ENCODE measurements at places on chromosomes 16 and 17.

GRCh38 chr17:48890086-48890485 is 2.5 kb upstream of the ATP5MC1 start:
- DNase-seq: no peak

GRCh38 chr16:87924041-87924810 is 12.1 kb downstream of the CA5A start:
- peak; percentile 41 for DNase-seq

DNA sequence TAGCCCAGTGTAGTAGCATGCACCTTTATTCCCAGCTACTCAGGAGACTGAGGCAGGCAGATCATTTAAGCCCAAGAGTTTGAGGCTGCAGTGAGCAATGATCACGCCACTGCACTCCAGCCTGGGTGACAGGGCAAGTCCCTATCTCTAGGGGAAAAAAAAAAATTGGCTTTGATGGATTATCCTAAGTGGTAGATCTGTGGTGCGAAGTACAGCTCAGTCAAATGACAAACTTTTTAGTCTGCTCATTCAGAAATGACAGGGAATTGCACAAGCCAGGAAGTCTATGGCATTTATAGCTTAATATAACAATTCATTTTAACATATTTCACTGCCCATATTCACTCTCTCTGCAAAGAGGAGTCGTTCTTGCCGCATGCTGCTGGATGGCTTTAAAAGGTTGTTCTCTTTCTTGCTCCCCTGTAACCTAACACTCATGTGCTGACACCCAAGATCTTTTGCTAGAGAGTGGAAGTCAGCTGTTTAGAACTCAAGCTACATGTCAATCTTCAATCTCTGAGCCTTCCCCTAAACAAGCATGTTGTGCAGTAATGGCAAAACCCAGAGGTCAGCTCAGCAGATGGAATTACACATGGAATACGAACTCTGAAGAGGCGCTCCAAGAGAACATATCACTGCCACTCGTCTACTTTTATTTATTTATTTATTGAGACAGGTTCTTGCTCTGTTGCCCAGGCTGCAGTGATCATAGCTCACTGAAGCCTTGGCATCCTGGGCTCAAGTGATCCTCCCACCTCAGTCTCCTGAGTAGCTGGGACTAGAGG is 32.8 kb downstream of the RNF157 start:
- DNase-seq: no peak

DNA sequence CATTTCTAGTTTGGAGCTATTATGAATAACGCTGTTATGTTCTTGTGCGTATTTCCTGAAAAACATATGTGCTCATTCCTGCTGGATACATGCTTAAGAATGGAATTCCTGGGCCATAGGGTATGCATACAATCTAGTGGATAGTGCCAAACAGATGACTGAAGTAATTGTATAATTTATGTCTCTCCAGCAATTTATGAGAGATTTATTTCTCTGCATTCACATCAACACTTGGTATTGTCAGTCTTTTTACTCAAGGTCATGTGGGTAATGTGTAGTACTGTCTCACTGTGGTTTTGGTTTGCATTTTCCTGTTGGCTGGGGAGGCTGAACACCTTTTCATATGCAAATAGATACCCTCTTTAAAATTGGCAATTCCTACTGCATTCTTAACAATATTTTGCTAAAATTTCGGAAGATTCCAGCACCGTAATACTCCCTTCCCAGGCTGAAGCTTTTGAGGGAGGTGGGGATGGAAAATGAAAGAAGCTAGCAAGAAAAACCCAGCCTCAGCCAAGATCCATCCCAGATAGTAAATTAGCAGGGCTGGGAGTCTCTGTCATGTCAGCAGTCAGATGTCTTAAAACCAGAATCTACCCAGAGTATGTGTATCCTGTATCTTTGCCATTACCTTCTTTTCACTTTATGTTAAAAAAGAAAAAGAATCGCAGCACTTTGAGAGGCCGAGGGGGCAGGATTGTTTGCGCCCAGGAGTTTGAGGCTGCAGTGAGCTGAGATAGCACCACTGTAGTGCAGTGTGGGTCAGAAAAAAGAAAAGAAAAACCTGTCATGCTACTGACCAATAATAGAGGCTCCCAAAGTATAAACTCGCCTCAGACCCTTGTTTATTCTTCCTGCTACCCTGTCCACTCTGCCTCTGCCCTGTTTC is 204.9 kb downstream of the LGALS9B start:
- no peak for DNase-seq

- no peak for DNase-seq
Measured at GRCh38 chr17:37546302-37546701, 56.6 kb downstream of the DUSP14 start.

DNA sequence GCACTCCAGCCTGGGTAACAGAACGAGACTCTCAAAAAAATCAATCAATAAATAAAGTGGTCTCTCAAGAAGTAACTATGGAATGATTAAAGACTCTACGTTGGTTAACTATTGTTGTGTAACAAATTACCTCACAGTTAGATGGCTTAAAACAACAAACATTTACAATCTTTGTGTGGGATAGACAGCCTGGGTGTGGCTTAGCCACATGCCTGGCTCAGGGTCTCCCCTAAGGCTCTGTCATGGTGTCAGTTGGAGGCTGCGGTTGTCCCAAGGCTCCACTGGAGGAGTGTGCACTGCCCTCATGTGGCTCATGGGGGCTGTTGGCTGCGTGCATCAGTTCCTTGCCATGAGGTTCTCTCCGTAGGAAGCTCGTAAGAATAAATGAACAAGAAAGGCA is 294.5 kb downstream of the SNX29 start:
- DNase-seq: no peak

- DNase-seq: no peak
Measured at GRCh38 chr16:9864461-9864860, 317.8 kb downstream of the GRIN2A start.

DNA sequence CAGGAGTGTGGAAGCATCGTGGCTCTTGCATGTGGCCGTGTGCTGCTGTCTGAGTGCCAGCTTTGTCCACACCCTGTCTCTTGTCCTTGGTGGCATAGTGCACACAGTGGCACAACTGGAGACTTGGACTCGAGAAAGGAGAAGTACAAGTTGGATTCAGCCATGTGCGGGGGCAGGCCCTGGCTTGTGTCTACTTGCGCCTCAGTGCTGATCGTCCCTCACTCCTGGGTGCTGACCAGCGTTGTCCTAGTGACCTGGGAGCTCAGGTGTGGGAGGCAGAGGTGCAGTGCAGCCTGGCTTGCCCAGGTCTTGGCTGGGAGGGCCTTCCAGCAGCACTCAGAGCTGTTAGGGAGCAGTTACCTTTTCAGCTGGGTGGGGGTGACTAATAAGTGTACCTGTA is 20.6 kb downstream of the MPRIP start:
- no peak for DNase-seq

GRCh38 chr16:58152246-58152868 is 23.2 kb upstream of the CFAP20 start:
- DNase-seq: no peak

DNA sequence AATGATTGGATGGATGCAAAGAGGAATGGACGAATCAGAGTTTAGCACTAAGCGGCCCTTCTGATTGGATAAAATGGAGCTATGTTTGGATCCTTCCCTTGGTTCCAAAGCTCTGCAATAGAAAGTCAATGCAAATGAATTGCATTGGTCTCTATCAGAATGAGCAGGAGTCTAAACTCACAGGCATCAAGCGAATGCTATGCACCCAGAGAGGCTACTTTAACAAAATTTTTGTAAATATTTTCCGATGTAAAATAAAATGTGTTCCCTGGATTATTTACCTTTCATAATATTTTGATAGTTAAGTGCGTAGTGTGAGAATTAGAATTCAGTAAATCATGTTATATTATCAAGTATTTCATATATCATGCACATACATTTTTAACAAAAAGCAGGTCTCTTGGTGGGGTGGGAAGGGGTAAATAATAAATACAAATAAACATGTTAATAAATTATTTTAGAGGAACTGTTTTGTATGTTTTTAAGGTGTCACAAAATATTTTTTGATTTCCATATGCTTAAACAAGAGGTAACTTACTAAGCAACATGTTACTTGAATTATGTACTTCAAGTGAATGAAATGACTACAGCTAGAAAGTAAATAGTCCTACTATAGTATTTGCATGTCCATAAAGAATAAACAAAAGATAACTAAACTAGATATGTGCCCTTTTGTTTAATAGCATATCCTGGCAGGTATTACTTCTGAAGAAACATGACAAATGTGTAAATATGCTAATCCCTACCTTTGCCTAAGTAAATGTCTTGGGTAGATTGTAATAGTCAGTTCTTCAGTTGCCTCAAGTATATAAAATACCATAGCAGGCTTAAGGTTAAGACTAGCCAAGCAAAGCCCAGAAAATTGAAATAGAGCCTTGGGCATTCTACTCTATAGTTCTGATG is 4.4 kb upstream of the UNK start:
- no peak for DNase-seq

- no peak for DNase-seq
Measured at GRCh38 chr16:83959656-83960434, 6.8 kb downstream of the OSGIN1 start.

- DNase-seq: no peak
Measured at GRCh38 chr17:34840750-34841149, 120.5 kb downstream of the CCT6B start.

DNA sequence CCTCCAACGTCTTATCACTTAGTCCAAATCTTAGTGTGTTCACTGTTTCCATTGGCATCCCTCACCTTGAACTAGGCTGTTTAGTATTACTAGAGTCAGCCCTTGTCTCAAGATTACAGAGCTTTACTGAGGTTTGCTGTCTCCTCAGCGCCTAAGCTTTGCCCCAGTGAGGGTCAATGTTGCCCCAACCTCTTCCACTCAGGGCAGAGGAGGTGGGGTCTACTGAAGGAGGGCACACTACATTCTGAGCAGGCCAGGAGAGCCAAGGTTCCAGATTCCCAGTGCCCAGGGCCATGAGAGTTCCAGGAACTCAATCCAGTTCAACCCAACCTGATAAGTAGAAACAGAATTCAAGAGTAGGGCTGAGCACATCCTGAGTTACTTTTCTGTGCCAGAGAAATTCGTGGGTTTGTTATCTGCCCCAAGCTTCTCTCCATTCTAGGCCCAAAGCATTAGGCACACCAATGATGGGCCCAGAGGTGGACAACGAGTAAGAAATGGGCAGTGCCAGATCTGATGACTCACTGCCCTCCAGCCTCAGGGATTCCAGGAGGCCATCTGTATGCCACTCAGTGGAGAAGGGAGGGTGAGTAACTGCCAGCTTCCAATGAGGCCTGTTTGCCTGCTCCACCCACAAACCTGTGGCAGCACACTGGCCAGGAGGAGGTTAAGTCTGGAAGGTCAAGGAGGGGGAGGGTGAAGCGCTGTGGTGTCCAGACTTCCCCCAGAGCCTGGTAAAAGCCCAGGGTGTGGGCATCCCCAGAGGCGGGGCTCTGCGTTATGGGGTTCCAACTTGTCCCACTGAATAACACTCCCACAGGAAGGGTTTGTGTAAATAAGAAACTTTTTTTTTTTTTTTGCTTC is 8.2 kb downstream of the TUBG2 start:
- DNase-seq: peak; percentile 77

GRCh38 chr16:74635303-74635702 is 28.4 kb upstream of the GLG1 start:
- no peak for DNase-seq

DNA sequence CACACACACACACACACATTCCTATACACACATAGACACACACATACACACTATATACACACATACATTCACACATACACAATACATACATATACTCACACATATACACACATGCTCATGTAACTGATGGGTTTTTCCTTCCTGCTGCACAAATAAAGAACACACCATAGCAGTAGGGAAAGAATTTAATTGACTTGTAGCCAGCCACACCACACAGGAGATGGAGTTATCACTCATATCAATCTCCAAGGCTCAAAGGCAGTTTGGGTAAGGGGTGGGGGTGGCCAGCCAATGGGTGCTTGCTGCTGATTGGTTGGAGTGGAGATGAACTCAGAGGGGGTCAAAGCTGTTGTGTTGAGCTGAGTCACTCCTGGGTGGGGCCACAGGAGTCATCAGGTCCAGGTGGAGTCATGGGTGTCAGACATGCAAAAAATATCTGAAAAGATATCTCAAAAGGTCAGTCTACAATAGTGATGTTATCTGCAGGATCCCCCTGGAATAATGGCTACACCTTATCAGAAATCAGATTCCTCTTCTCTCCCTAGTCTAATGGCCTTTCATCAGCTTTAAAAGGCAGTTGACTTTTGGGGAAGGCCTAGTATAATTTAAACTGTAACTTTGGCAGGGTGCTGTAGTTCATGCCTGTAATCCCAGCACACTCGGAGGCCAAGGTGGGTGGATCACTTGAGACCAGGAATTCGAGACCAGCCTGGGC is 46.1 kb downstream of the WSB1 start:
- peak; percentile 80 for DNase-seq

- no peak for DNase-seq
Measured at GRCh38 chr16:72397876-72398275, 225.9 kb upstream of the PMFBP1 start.

GRCh38 chr17:32142857-32143526 is 690 bp downstream of the RHOT1 start:
- DNase-seq: peak; percentile 30

DNA sequence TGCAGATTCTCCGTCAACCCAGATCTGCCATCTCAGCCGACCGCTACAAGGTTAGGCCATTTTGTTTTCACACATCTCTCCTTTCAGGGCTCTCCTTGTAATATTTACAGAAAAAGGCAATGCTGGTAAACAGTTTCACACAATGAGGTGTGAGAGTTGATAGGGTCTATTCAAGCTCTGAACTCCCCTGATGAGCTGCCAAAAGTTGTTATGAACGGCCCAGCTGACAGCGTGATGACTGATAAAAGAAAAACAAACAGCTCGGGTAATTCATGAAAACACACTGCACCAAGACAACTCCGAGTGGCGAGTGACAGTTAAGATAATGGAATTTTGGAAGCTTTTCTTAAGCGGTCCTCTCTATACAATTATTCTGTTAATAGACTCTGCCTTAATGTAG is 68.1 kb upstream of the IRX5 start:
- no peak for DNase-seq

GRCh38 chr16:68834550-68834949 is 8.8 kb upstream of the TANGO6 start:
- DNase-seq: no peak

DNA sequence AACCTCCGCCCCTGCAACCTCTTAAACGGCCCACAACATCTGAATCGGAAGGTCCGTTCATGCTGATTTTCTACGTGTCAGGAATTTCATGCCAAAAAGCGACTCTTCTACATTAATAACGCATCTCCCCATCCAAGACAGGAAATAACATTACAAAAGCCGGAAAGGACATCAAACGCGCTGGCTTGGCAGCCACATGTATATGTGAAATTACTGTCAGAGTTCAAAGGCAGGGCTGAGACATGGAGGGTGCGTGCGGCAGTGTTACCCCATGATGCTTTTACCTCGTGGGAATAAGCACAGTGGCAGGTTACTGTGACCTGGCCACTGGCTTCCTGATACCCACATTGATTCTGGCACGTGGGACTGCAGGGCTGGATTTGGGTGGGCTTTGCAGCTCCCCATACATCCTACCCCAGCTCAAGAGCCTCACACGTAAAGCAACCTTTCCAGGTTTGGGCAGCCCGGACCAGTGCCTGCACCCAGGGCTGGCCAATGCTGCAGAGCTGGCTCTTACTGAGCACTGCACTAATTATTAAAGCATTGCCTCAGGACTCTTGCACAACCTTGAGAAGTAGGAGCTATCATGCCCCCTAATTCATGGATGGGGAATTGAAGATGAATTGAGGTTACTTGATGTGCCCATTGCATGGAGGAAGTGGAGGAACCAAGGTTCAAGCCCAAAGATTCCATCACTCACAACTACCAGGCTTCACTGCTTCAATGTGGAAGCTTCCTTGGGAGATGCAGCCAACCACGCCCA is 120.6 kb upstream of the FOXF1 start:
- DNase-seq: no peak

All from foreskin keratinocyte (primary cell).